ENCODE measurements at places on chromosomes 5 and 9.
A peak's percentile ranks its signal among the peaks of the same experiment; 100 is the strongest.

GRCh38 chr9:135240222-135240621, 152.8 kb downstream of the OLFM1 start:
- DNase-seq, result no peak

DNA sequence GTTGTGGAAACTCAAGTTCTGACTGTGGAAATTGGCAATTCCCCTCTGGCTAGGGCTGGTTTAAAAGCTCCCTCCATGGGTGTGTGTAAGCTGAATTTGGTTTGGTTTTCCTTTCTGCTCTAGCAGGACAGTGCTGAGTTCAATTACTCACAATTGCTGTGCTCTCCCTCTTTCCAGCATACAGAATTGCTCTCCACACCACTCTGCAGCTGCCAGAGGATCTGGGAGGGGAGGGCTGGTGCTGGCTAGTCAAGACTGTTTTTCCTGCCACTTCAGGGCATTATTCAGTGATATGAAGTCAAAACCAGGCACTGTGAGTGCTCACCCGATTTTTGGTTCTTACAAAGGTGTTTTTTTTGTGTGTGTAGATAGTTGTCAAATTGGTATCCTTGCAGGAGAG, 336.9 kb upstream of the SLC24A2 start:
- DNase-seq, result no peak

DNA sequence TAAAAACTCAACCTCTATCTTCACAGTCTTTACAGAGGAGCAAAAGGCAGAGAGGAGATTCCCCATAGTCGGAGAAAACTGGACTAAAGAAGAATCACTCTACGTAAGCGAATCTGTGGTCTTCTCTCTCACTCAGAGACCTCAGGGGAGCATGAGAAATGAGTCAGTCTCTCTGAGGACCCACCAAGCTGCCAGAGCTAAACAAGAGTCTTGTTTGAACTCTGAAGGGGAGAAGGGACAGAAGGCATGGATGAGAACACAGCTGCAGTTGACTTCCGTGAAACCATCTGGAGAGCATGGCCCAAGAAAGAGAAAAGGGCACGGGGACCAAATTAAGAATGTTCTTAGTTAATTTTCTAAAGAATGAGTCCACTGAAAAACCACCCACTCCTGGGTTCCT, 12.8 kb upstream of the MAN2A1 start:
- no peak for DNase-seq

GRCh38 chr5:78574731-78575161, 73.8 kb downstream of the LHFPL2 start:
- no peak for DNase-seq

GRCh38 chr5:107605596-107606125, 65.1 kb downstream of the EFNA5 start:
- DNase-seq, result no peak

- DNase-seq, result no peak
These were observed 13.4 kb upstream of the DELE1 start for GRCh38 chr5:141910271-141910673.

DNA sequence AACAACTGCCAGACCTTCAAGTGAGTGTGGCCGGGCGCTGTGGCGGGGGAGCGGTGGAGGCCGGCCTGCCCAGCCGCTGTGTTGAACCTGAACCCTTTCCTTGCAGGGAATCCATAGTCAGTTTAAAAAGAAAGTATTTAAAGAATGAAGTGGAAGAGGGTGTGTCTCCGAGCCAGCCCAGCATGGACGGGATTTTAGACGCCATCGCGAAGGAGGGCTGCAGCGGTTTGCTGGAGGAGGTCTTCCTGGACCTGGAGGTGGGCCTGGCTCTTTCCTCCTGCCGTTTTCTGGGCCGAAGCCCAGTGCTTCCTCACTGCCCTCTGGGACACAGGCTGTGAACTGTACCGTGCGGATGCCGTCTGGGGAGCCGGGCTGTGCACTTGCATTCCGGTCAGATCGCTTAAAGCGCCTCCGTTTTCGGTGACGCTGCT, 19.1 kb downstream of the EXOC3 start:
- no peak for DNase-seq

- DNase-seq, result no peak
These were observed 69.0 kb downstream of the INVS start for GRCh38 chr9:100167915-100168654.

GRCh38 chr5:156134216-156134615, 192.7 kb upstream of the SGCD start:
- no peak for DNase-seq

GRCh38 chr5:56327809-56328208, 94.7 kb upstream of the ANKRD55 start:
- no peak for DNase-seq

- DNase-seq, result peak; percentile 86
These were observed 25.8 kb downstream of the FPGS start for GRCh38 chr9:127828262-127829031.

- no peak for DNase-seq
These were observed 2.3 kb downstream of the GDNF start for GRCh38 chr5:37837414-37838032.

GRCh38 chr5:3139499-3139931, 388.0 kb upstream of the IRX2 start:
- no peak for DNase-seq

GRCh38 chr5:1055896-1056610, 47.5 kb downstream of the NKD2 start:
- no peak for DNase-seq

- no peak for DNase-seq
These were observed 245.8 kb downstream of the TLE4 start for GRCh38 chr9:79817438-79818004.

DNA sequence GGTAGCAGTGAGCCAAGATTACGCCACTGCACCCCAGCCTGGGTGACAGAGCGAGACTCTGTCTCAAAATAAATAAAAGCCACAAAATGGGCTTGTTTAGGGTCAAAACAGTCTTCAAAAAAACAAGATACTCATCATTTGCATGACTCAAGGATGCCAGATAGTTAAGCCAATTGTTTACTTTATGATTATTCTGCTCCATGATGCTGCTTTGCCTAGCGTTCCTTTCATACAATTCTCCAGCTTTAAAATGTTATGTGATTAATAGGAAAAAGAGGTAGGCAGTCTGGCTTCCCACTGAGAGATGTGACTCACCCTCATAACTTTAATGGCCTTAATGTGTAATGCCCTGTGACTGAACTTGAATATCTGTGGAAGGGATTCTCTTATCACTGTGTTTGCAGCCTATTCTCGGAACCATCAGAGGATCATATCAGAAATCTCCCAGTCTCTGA, 364.6 kb upstream of the TRPC7 start:
- no peak for DNase-seq

DNA sequence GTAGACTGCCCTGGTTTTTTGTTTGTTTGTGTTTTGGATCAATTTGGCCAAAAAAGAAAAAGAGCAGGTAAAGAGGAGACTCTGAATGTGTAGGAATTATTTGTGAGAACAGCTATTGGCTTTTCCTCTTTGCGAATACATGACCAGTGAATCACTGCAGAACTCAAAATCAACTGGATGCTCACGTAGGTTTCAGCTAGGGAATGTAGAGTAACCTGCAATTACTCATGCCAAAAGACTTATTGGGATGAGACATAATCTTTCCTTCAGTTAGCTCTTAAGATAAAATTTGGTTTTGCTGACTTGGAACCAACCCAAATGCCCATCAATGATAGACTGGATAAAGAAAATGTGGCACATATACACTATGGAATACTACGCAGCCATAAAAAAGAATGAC, 348.0 kb downstream of the NPR3 start:
- DNase-seq, result no peak

- peak; percentile 25 for DNase-seq
These were observed 58.1 kb downstream of the RFX3 start for GRCh38 chr9:3467593-3468219.

- DNase-seq, result no peak
These were observed 1.3 kb downstream of the KCNN2 start for GRCh38 chr5:114362977-114363761.

- DNase-seq, result no peak
These were observed 1.9 kb upstream of the LCN1 start for GRCh38 chr9:135519179-135519971.

- no peak for DNase-seq
These were observed 24.9 kb upstream of the CSNK1G3 start for GRCh38 chr5:123486951-123487655.

- DNase-seq, result no peak
These were observed 56.6 kb downstream of the C6 start for GRCh38 chr5:41156739-41157138.

DNA sequence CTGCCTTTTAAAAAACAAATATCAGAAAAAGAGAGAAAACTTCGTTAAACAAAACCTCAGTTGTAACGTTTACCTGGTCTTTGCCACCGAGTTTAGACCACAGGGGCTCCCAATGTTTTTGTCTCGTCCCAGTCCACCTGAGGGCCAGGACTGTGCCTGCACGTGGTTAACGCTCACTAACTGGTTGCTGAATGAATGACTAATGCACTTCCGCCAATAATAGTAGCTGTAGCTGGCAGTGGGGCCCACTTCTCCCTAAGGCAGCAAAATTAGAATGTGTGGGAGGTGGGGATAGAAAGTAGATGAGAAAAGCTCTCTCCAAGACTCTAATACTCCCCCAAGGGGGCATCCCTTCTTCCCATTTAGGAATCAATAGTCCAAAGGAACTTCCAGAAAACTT, 29.1 kb upstream of the MED27 start:
- DNase-seq, result no peak

GRCh38 chr5:92002721-92003274, 619.7 kb upstream of the ARRDC3 start:
- DNase-seq, result no peak

- DNase-seq, result no peak
These were observed 99.7 kb upstream of the RAI14 start for GRCh38 chr5:34556509-34556782.

DNA sequence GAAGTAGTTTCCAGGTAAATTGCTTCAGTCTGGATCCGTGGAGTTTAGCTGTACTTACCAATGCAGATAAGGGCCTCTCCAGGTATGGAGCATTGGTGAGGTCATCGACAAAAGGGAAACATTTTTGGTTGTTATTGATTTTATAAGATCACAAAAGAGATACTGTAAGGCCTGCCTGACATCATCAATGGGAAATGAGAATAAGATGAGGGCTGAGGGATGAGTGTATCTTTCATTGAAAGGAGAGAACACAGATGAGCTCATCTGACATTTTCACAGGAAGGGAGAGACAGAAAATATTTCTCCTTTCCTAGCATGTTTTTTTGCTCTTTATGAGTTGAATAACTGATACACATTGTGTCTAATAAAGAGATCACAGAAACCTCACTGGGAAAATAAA, 233.6 kb downstream of the SAXO1 start:
- no peak for DNase-seq

DNA sequence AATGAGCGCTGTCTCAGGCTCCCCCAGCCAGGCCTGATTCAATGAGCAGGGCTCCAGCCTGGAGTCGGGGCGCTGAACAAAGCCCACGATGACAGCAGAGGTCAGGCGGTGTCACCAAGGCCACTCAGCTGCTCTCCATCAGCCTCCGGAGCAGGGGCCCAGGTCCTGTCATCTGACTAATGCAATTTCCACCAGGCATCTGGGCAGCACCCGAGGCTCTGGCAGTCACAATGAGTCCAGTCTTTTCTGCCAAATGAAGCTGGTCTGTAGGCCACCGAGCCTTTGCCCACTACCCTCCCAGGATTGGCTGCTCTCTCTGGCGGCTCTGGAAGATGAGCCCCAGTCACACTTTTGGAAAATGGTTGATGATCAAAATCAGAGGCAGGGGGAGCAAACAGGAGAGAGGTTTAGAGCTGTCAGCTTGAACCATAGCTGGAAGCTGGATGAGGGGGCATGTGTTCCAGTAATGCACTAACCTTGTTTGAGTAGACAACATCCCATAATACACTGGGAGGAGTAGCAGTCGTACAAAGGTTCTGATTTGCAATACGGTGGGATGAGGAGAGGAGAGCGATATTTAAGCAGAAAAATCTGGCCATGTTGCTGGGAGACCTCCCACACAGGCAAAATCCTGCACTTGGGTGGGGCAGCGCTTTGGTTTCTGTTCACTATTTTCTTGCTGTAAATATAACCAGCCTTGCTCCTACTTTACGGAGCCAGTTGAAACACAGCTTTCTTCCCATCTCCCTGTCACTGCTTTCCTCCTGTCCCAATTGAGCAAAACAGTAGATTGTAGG, 306.4 kb upstream of the PANK3 start:
- DNase-seq, result no peak

DNA sequence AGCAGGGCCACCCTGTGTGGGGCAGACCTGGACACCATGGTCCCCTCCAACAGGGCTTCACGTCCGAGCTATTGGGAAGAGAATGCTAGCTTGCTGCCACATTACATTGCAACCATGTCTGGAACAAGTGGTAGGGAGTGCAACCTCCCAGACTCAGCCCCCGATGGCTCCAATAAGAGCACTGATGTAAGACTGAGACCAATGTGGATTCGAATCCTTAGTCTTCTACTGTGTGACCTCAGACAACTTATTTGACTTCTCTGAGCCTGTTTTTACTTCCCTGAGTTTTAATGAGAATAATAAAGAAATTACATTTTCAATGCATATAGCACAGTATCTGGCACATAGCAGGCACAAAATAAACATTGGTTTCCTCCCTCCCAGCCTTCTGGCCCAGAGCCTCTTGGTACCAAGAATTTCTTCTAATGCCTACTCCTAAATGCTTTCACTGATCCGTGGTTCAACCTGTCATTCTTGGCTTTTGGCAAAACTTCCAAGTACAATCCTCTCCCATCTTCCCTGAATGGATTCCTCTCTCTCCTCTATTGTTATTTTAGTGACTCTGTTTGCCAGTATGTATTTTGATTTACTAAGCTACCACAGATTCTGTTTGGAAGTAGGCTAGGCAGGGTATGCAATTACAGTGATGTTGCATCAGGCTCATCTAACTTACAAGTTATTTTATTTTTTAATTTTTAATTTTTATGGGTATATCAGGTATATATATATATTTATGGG, 34.6 kb upstream of the COL15A1 start:
- no peak for DNase-seq

- no peak for DNase-seq
These were observed 65.7 kb upstream of the BASP1 start for GRCh38 chr5:17151686-17152085.

- DNase-seq, result no peak
These were observed 46.1 kb upstream of the CDC42SE2 start for GRCh38 chr5:131217791-131218190.

All from iPS DF 19.7 (cell line).